ENCODE measurements at places on chromosomes 5 and 9. TPM values are rescaled to one million over a fixed set of nuclear protein-coding genes. Genes with fewer than 3 reads are reported as not detected.

DNA sequence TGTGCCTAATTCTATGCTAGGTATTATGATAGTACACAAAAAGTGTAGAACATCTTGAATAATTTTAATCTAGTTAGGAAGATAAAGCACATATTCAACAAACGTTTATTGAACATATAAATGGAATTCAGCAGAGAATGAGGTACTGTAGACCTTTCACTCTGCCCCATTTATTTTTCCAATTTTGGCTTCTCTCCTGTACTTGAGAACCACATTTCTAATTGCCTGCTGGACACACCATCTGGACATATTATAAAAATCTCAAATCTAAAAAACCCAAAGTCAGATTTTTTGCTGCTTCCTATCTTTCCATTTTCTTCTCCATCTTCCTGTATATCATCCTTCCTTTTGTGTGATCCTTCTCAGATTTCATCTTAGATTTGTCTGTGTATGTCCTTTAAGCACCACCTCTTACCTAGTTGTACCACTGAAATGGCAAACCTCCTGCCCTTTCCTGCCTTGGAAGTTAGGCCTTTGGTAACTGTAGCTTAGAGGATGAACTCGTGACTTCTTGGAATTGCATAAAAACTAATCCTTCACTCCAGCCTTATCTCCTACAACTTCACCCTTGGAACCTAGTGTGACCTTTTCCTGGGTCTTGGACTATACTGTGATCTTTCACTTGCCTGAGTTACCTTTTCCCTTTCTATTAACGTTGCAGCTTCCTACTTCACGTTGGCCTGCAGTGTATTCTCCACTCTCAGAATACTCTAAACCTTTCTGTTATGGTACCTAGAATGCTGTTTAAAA, 8.8 kb downstream of the SLC26A2 start:
- no peak for DNase-seq

- no peak for DNase-seq
Observed at GRCh38 chr5:30690931-30691330, 502.6 kb upstream of the CDH6 start.

DNA sequence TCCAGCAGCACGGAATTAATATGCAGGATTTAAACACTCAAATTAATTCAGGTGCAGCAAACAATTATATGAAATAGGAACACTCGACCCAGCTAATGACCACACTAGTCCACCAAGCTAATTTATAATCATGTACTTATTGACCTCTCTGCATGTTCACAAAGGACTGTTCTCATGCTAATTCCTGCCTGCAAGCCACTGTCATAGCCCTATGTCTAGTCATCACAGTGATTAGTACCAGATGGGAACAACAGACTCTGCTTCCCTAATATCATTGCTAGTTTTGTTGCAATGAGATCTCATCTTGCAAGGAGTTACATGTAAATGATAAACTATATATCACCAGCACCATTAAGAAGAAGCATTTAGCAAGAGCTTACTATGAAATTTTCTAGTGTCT, 553.0 kb upstream of the GRAMD2B start:
- DNase-seq, result no peak

NUTM2G gene
- 0.48 TPM for total RNA-seq

KIAA0825 gene
- 17.3 TPM for total RNA-seq

DNA sequence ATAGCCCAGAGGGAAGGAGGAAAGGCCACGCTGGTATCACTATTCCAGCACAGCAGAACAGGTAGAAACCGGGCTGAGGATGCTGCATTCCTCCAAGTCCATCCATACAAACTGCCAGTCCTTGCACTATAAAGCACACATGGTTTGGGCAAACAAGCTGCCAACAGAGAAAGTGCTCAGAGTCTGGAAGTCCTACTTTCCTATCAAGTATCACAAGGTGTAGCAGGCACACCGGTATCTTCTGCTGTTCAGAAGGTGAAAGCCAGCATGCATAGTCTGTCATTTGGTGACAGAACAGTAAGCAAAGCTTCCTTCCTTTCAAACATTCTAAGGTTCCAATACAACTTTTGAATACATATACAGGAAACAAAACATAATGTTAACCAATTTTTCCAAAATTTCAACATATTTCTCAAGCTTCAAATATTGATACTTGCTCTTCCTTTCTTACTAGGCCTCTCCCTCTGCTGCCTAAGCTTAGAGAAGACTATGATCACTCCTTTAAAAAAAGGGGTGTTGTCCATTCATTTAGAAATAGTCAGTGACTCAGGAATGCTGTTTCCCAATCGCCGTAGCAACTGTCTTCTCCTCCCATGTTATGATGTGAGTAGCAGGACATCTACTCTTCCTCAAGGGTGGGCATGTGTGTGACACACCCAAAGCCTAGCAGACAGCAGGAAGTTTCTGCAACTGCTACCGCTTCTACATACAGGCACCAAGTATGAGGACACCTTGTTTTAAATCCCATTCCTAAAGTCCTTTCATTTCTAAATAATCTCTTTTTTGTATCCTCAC, 14.7 kb downstream of the DIAPH1 start:
- peak; percentile 88 for DNase-seq

- peak; percentile 87 for DNase-seq
Observed at GRCh38 chr5:36692791-36693763, 86.7 kb downstream of the SLC1A3 start.
